ENCODE measurements at places on chromosomes 1 and 21.
A peak's percentile ranks its signal among the peaks of the same experiment; 100 is the strongest.

DNA sequence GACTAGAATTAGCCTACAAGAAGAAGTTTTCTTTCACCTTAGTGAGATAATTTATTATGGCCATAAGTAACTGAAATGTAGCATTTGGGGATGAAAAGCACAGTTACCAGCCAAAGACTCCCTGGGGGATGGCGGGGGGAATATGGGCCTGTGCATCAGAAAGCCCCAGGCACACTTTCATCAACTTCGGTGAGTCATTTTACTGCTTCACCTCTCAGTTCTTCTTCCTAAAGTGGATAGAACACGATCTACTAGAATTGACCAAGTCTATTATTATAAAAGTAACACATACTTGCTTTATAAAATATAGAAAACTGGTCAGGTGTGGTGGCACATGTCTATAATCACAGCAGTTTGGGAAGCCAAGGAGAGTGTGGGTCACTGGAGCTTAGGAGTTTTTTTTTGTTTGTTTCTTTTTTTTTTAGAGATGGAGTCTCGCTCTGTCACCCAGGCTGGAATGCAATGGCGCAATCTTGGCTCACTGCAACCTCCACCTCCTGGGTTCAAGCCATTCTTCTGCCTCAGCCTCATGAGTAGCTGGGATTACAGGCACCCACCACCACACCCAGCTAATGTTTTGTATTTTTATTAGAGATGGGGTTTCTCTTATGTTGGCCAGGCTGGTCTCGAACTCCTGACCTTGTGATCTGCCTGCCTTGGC lies 141.8 kb downstream of the ZZZ3 start:
- DNase-seq: no peak

GRCh38 chr1:182766881-182767645 lies 22.5 kb upstream of the NPL start:
- DNase-seq: no peak

DNA sequence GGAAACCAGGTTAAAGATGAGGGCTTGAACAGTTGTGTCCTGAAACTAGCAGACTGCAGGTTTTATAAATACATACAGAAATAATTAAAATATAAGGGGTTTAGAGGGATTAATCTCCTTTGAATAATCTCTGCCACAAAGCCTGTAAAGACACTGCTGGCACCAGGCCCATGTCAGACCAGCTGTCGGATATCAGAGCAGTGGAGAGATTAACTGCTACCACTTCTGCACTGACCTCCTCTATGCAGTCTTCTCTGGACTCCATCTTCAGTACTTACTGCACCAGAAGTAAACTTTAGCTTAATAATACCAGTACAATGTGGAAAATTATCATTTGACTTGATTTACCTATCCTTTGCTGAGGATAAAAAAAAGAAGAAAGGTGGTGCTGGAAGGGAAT lies 128.6 kb downstream of the LHX4 start:
- no peak for DNase-seq

- DNase-seq: no peak
These were observed 53.0 kb downstream of the CRB1 start for GRCh38 chr1:197320991-197321531.

DNA sequence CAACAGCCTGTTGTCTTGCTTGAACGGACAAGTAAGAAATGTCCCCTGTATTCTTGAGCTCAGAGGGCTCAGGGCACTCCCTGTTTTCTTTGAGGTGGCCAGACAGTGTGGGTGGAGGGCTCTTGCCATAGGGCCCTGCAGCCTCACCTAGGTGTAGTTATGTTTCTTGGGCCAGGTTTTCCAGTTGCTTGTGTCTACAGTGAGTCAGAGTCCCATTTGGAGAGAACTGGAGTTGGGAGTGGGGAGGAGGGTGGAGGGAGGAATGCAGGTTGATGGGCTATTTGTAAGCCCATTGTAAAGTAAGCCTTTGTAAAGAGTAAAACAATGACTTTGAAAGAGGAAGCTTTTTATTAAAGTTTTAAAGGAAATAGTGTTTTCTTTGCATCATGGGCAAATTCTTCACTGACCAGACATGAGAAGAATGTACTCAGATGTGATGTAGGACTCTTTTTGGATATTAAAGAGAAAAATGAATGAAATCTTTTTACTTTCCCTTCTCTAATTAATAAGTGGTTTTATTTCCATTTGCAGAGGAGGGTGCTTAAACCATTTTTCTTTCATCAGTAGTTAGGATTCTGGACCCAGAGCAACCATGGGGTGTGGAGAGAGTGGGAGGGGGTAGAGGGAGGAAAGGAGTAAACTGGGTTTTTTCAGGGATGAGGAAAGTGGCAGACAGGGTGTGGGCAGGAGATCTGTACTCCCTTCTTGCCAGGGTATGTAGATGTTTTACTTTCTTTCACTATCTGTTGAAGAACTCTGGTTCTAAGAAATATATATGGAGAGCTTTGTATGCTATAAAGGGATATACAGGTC lies 45.1 kb upstream of the MACF1 start:
- DNase-seq: no peak

GRCh38 chr1:244341455-244342450 lies 110.0 kb downstream of the ADSS2 start:
- no peak for DNase-seq

DNA sequence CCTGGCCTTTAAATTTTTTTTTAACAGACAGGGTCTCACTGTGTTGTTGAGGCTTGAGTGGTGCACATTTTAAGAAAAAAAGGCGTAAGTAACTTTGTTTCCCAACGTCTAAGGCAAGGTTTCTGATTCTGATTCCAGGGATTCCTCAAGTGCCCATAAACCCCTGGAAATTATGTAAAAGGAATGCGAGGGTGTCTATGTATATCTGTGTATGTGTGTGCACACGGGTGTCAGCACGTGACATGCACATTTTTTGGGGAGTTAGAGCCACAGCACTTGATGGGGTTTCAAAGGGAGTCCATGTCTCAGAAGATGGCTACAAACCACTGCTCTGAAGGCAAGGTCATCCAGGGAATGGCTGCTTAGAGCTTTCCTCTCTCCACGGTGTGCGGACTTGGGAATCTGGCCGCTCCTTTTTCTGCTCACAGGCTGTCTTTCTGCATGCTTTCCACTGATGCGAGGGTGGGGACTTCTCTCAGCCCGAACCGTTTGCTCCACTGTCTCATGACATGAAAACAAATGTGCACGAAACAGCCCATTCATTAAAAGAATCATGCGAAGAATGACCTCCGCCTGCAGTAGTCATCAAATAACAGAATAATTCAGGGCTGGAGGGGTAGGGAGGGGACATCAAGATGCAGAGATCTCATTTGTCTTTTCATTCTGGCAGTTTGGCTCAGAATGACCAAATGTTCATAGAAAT lies 18.7 kb upstream of the RERE start:
- no peak for DNase-seq

GRCh38 chr1:172425339-172425738 lies 4.9 kb downstream of the C1orf105 start:
- DNase-seq: no peak

DNA sequence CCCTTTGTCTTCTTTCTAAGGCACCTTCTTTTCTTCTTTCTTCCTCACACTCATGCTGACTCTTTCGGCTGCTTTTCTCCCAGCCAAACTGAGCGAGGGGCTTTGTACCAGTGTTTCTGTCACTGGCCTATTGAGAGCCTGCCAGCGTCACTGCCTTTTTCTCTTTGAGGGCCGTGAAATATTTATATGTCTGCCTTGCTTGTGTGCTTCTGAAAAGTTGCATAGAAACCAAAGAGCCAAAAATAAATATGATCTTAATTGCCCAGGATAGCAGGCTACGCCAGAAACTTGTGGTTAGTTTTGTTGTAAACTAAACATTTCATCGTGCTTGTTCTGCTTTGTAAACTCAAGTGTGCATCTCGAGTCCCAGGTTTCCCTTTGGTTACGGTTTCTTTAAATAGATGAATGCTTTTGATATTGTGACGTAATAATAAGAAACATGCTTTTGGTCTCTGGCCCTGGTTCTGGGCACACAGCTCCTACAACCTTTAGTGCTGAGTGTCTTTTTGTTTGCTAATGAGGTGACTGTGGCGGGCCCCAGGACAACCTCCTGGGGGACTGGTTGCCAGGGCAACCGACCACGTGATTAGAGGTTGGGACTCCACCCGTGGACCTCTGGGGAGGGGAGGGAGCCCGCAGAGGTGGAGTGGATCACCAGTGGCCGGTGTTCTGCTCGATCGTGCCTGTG lies 10.8 kb downstream of the SLC37A1 start:
- DNase-seq: peak; percentile 38

DNA sequence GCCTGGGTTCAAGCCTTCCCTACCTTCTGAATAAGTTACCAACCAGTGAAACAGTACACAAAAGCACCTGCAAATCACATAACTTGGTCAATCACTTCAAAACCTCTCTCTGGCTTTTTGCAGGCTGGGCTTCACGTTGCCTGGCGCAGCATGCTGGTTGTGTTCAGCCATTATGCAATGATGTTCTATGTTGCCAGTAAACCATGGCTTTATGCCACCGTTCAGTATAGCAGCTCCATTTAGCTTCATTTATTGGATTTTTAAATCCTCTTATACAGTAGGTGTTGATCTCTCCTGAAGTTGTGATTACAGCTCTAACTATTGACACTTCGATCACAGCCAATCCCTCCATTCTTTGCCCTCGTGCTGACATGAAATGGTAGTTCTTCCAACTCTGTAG lies 233.6 kb upstream of the PTBP2 start:
- no peak for DNase-seq

DNA sequence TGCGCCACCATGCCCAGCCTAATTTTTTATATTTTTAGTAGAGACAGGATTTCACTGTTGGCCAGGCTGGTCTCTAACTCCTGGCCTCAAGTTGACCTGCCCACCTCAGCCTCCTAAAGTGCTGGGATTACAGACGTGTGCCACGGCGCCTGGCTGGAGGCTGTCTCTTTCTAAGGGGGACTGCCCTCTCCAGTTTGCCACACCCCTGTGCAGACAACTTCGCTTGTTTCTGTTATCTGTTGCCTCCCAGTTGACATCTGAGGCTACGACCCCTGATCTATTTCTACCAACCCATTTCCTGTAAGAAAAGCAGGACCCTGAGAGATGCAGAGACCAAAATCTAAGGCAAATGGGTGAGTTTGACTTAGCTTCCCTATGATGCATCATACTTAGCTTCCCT lies 24.0 kb upstream of the VASH2 start:
- DNase-seq: no peak

GRCh38 chr1:153389973-153390879 lies 647 bp downstream of the S100A8 start:
- no peak for DNase-seq

DNA sequence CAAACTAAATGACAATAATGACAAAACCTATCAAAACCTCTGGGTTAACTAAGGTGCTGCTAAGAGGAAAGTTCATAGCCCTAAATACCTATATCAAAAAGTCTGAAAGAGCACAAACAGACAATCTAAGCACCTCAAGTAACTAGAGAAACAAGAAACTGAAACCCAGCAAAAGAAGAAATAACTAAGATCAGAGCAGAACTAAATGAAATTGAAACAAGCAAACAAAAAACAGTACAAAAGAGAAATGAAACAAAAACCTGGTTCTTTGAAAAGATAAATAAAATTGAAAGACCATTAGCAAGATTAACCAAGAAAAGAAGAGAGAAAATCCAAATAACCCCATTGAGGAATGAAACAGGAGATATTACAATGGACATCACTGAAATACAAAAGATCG lies 44.8 kb upstream of the KIAA0040 start:
- no peak for DNase-seq

DNA sequence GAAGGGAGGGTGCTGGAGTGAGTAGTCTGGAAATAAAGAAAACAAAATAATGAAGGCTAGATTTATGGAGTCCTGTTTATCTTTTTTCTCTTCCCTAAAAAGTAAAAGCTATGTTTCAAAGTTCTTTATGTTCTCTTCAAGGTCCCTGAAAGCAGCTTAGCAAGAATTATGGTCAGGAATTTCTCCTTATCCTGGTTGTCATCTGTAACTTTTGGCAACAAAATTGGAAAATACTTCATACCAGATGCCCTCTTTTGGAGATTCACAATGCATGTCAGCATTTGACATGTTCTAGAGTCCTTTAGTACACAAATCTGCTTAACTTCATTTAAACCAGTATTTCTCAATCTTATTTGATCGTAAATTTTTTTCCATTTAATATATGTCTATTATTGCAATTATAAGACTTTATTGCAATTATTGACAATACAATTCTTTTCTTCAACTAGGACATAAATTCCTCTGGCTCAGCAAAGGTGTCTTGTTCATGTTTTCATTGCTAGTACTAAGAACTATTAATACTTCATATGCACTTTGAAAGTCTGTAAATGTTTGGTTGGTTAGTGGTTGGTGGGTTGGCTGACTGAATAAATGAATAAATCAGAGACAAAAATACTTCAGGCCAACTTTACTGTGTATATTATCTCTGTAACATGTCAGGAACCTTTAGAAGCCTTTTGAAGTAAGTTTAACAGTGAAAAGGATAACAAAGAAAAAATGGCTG lies 101.5 kb downstream of the ATP1B1 start:
- no peak for DNase-seq

All from LNCaP clone FGC (cell line).